ENCODE measurements at places on chromosomes 5 and 9. TPM values are rescaled to one million over a fixed set of nuclear protein-coding genes. Genes with fewer than 3 reads are reported as not detected.

MUSK gene
- 5.3 TPM for total RNA-seq

CDHR2 gene
- total RNA-seq, result not detected

NLN gene
- total RNA-seq, result 10.4 TPM

PTGDS gene
- 49.6 TPM for total RNA-seq

ACSL6 gene
- 11.6 TPM for total RNA-seq

RNF183 gene
- total RNA-seq, result 3.4 TPM

DND1 gene
- 0.96 TPM for total RNA-seq

EIF4EBP3 gene
- total RNA-seq, result not detected

PGM5 gene
- total RNA-seq, result 194 TPM

PRDM9 gene
- not detected for total RNA-seq

NIM1K gene
- total RNA-seq, result 1.2 TPM

TOR2A gene
- total RNA-seq, result 4.6 TPM

PCDHB9 gene
- 1.9 TPM for total RNA-seq

NEUROG1 gene
- not detected for total RNA-seq
